AG04450 (cell line): ENCODE measurements at places on chromosomes 16 and 17.

DNA sequence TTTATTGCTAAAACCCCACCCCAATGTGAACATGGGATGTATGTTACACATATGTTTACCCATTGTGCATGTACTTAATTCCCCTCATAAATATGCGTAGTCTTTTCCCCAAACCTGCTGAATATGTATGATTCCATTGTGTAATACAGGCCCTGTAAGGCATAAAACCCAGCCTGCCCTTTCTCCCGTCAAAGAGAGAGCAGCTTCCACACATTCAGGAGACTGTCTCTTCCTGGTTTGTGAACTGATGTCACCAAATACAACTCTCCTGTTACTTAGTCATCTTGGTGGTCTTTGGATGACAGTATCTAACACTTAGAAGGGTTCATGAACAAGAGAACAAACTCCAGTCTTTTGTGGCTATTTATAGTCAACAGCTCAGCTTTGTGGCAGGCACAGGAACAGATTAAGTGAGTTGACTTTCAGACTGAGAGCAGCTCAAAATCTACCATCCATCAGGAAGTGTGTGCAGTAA, 24.7 kb upstream of the TMC7 start:
- no peak for DNase-seq

GRCh38 chr17:78476973-78477372, 98.5 kb downstream of the PGS1 start:
- no peak for DNase-seq

- peak; percentile 54 for DNase-seq
These were observed at the start of gene CREBBP for GRCh38 chr16:3880623-3881498. TSS of gene CREBBP (minus strand) at chr16:3880713. CDS start at chr16:3879916, 797 bp downstream.

GRCh38 chr17:46158323-46159296, 34.6 kb downstream of the KANSL1 start:
- DNase-seq, result no peak

- no peak for DNase-seq
These were observed 26.3 kb downstream of the GINS3 start for GRCh38 chr16:58418601-58419000.

DNA sequence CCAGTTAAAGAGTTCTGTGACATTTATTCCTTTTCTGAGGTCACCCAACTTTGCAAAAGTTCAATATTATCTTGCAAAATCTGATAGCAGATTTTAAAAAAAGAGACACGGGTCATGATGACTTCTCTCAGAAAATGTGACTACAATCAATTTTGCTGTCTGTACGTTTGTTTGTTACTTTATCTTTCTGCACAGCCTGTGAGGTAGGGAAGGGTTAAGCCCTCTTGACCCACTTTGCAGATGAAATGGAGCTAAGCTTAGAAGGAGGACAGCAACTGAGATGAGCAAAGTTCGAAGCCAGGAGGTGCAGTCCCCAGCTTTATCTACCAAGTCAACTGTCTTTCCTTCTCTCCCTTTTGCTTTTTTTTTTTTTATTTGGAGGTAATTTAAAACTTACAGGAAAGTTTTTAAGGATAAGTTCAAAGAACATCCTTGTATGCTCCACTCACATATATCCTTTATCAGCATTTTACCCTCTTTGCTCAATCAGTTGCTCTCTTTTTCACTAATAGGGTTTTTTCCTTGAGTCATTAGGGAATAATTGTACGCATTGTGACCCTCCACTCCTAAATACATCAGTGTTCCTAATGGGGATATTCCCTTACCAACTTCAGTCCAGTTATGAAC, 86.8 kb downstream of the MSI2 start:
- no peak for DNase-seq

GRCh38 chr17:41619036-41619926, 5.1 kb downstream of the KRT17 start:
- DNase-seq, result no peak

GRCh38 chr17:17494870-17495535, 1.2 kb downstream of the RASD1 start:
- DNase-seq, result no peak

DNA sequence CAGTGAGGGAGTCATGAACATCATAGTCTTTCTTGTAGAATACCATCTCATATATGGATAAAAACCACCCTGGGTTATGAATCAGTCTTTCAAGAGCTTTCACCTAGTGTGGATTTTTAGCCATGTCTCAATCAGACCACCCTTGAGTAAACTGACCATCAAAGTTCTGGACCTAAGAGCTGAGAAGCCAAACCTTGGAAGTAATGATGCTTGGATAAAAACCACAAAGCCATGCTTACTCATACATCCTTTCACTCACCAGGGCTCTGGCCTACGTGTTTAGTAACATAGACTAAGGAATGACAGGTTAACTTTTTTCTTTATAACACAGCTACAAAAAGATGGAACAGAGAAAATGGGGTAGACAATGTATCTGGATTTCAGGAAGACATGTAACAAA, 167.2 kb downstream of the STX8 start:
- no peak for DNase-seq

DNA sequence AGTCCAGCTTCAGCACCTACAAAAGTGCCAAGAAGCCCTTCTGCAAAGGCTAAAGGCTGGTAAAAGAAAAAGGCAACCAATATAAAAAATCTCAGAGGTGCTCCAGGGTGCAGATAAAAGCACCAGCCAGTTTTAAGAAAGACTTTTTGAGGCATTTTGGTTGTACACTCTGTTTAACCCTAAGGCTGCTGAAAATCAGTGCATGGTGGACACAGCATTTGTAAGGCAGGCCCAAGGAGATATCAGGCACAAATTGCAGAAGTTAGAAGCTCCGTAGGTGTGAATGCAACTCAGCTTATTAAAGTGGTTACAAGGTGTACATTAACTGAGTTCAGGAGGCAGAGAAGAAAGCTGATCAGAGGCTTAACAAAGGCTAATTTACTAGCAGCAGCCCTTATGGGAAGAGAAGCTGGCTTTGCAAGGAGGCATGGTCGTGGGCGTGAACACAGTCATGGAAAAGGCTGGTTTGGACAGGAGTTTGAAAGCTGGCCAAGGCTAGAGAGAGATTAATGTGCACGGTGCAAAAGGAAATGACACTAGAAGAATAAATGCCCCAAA, 21.1 kb downstream of the ACSM1 start:
- DNase-seq, result no peak

GRCh38 chr17:21243516-21244303, 9.5 kb downstream of the NATD1 start:
- no peak for DNase-seq

- DNase-seq, result no peak
These were observed 88.6 kb downstream of the RPTOR start for GRCh38 chr17:80633207-80633606.
